ENCODE measurements at places on chromosomes 16 and 17. TPM values are rescaled to one million over a fixed set of nuclear protein-coding genes. Genes with fewer than 3 reads are reported as not detected.

Gene IKZF3
- not detected for total RNA-seq

Gene CLEC10A
- total RNA-seq: not detected

Gene IGFALS
- total RNA-seq: 0.14 TPM

Gene GGT6
- total RNA-seq: not detected

Gene TNRC6A
- 89.0 TPM for total RNA-seq

Gene AMDHD2
- 50.9 TPM for total RNA-seq

Gene SDK2
- 31.2 TPM for total RNA-seq

DNA sequence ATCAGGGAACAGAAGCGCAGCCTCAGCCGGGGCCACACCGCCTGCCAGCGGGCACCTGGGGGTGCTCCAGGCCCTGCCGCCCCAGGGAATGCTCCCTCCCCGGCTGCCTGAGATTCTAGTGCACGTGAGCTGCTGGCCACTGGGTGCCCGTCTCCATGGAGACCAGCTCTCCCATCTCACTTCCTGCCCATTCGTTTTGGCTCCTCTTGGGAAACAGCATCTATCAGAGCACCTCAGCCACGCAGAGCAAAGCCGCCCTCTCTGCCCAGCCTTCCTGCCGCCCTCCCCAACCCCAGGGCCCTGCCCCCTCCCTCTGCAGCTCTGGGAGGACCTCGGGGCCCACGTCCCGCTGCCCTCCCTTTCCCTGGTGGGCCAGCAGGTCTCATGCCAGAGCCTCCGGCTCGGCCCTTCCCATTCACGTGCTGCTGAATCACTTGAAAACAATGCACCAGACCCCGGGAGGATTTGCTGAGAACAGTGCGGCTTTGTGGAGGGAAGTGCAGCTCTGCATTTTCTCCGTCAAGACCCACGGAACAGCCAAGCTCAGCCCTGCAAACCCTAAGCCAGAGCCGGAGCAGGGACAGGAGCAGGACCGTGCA lies 19.4 kb downstream of the CEP295NL start:
- DNase-seq: peak; percentile 62

GRCh38 chr17:21066394-21066793 lies 23.6 kb upstream of the USP22 start:
- DNase-seq: no peak

- no peak for DNase-seq
Measured at GRCh38 chr16:4886151-4886550, 38.9 kb downstream of the UBN1 start.

DNA sequence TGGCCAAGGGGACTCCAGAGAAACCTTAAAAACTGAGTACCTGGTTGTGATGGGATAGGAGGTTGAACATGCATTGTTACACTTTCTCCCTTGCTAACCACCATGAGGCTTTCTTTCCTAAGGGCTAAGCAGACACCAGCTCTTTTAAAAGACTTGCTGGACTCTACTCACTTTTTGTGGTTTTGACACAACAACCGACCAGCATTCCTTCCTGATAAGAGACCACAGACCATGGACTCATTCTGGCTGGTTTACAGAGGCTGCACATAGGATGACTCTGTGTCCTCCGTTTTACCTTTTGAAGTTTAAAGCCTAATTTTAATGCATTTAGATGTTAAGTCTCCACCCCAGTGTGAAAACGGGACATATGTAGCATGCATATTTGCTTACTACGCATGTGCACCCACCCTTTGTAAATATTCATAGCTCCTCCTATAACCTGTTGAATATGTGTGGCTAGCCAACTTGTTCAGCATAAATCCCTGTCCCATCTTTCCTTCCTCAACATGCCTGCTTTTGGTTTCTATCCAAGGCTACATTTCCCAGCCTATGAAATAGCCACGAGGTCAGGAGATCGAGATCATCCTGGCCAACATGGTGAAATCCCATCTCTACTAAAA lies 475.9 kb downstream of the GRIN2A start:
- DNase-seq: no peak

- no peak for DNase-seq
Measured at GRCh38 chr16:84751947-84752346, 52.1 kb downstream of the USP10 start.

DNA sequence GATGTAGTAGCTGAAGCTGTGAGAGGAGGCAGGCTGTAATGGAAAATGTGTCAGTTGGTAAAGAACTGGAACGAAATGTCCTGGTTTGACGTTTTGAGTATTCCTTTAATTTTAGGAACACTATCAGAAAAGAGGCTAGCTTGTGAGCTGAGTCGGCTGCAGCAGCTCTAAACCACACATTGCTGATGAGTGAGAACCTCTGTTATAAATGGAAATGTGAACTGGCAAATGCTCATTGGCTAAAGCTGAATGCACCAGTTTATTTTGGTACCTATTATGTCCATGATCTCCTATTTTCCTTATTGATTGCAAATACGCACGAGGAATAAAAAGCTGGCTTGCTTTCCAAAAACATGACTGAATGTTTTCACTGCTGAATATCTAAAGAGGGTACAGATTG lies 11.0 kb upstream of the WIPI1 start:
- DNase-seq: no peak

DNA sequence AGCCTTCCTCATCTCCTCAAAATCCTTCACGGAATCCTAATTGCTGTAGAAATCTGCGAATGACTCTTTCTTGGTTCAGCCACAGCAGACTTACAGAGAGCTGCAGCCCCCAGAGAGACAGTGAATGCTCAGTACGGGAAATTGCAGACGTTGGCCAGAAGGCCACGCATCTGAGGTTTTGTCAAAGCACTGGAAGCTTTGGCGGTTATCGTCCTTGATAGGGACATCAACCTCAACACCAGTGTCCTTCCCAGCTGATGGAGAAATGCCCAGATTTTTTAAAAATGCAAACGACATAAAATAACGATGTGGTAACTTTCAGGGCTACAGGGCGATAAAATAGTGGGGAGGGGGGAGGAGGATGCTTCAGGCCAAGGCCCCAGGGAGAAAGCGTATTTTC lies 166.6 kb upstream of the CIBAR2 start:
- no peak for DNase-seq

- no peak for DNase-seq
Measured at GRCh38 chr16:20612551-20613480, 36.6 kb upstream of the ACSM2B start.

GRCh38 chr17:3770466-3770865 lies 30.5 kb downstream of the ITGAE start:
- DNase-seq: no peak

DNA sequence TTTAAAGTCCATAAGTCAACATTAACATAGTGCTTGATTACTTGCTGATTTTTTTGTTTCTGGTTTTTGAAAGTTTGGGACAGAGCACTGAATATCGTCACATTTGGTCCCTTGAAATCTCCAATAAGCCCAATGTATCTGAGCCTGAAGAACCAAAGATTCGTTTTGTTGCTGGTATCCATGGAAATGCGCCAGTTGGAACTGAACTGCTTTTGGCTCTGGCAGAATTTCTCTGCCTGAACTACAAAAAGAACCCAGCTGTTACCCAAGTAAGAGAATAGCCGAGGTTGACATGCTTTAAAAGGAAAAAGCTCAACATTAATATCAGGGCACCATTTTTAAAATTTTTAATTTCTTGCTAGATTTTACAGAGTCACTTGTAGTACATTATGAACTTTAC lies 27.7 kb upstream of the GOSR1 start:
- DNase-seq: no peak

DNA sequence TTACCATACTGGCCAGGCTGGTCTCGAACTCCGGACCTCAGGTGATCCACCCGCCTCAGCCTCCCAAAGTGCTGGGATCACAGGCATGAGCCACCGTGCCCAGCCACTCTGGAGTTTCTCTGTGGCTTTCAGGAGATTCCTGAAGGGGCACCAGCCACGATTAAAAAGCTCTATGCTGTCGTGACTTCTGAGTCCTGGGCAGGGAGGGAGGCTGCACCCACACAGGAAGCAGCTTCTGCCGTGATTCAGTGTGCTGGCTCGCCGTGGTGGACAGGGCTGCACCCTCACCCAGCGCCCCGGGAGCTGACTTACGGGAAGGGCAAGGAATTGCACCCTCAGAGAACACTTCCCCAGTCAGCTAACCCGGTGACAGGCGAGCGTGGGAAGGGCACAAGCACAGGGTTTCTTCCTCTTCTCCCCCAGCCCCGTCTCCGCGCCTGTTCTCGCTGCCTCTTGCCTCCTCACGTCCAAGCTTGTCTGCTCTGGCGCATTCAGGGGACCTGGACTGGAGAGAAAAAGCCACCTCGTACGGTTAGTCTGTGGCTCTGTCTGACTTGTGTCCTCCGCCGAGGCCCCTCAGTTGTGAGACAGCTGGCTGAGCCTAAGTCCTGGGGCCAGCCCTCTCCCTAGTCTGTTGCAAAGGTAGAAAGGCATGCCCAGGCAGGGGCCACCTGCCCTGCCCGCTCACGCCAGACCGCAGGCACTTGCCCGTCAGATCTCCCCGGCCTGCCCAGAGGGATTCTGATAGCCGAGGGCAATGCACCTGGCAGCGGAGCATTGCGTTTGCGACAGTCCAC lies 145.0 kb downstream of the SEC14L1 start:
- no peak for DNase-seq

- no peak for DNase-seq
Measured at GRCh38 chr17:49565948-49566491, 9.7 kb upstream of the NXPH3 start.

DNA sequence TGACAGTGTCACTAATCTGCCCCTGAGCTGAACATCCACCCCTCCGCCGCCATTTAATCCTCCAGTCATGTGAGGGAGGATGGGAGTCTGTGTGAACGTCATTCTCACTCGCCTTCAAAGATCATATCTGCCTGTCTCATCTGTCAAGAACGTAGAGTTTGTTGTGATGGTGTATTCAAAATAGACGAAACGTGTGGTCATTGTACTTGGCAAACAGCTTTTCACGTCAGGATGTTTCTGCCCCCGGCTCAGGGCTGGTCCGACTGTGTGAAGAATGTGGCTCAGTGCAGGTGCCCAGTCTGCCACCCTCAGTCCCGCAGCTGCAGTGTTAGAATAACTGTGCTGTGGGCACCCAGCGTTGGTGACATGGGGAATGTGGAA lies 148.0 kb downstream of the KCNJ12 start:
- no peak for DNase-seq

DNA sequence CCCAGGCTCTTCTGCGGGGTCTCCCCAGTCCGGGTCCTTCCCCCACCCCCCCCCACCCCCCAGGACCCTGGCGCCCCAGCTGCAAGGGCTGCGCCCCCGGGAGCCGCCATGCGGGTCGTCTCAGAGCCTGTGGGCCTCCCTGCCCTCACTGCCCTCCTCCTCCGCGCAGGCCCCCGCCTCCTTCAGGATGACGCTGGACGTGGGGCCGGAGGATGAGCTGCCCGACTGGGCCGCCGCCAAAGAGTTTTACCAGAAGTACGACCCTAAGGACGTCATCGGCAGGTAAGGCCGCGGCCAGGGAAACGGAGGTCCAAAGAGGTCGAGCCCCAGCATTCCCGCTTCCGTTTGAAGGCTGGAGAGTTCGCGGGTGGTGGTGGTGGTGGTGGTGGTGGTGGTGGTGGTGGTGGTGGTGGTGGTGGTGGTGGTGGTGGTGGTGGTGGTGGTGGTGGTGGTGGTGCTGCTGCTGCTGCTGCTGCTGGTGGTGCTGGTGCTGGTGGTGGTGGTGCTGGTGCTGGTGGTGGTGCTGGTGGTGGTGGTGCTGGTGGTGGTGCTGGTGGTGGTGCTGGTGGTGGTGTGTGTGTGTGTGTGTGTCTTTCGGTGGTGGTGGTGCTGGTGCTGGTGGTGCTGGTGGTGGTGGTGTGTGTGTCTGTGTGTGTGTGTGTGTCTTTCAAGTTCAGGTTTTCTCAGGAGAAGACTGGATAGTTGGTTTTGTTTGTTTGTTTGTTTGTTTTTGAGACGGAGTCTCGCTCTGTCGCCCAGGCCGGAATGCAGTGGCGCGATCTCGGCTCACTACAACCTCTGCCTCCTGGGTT lies 615 bp downstream of the PHKG2 start:
- peak; percentile 30 for DNase-seq

- no peak for DNase-seq
Measured at GRCh38 chr16:85563515-85564276, 49.4 kb upstream of the GSE1 start.

- no peak for DNase-seq
Measured at GRCh38 chr17:2406903-2407790, 6.3 kb upstream of the MNT start.

DNA sequence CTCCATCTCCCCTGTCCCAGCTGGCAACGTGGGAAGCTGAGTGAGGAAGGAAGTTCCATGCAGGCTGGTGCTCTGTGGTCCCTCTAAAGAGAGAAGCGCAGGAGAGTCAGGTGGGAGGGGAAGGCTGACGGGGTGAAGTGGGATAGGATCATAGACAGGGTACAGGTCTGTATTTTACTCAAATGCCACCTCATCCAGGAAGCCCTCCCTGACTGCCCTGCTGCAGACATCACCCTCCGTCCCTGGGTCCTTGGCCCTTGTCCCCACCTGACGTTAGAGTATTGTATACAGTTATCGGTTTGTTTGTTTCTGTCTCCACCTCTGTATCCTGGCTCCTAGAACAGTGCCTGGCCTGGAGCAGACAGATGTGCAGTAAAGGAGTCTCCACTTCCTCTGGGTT lies 11.7 kb downstream of the CANT1 start:
- DNase-seq: no peak

GRCh38 chr17:41848788-41849187 lies 11.2 kb downstream of the KLHL10 start:
- no peak for DNase-seq

DNA sequence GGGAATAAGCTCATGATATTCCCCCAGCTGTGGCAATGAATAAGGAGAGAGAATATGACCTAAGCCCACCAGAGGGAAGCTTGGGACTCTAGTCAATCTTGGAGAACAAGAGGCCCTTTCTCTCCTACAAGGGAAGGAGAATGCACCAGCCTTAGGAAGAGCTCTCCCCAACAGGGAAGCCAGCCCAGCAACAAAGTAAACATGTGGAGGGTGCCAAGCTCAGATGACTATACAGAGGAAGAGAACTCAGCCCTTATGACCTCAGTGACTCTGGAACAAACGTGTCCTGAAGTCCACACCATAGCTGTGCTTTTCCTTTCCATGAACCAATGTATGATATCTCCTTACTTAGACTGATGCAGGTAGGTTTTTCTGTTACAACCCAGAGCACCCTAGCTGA lies 219.7 kb downstream of the GSG1L start:
- DNase-seq: no peak

- no peak for DNase-seq
Measured at GRCh38 chr16:80366023-80366422, 174.8 kb upstream of the DYNLRB2 start.

GRCh38 chr17:72600934-72601333 lies 480.1 kb downstream of the SOX9 start:
- no peak for DNase-seq

GRCh38 chr16:67105881-67106280 lies 3.9 kb upstream of the PHAF1 start:
- no peak for DNase-seq

DNA sequence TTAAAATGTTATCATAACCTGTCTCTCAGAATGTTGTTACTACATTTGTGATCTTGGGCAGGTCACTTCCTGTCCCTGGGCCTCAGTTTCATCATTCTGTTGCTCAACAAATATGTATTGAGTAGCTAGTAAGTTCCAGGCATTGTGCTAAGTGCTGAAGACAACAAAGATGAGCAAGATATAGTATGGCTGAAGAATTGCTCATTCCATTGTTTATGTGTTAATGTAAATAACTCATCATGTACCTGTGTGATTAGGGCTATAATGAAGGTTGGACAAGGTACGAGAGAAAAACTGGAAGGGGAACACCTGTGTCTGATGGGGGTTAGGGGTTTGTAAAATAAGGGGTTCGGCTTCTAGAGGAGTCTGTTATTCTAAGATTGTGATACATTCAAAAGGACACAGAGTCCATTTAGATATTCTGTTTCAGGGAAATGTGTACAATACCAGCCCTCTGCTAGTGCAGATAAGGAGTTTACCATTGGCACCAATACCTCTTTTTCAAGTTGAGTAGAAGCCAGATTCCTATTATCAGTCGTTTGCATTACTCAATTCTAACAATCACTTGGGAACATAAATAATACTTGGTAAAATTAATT lies 20.0 kb downstream of the TUBG1 start:
- DNase-seq: no peak
